ENCODE measurements at places on chromosomes 2 and 18.

DNA sequence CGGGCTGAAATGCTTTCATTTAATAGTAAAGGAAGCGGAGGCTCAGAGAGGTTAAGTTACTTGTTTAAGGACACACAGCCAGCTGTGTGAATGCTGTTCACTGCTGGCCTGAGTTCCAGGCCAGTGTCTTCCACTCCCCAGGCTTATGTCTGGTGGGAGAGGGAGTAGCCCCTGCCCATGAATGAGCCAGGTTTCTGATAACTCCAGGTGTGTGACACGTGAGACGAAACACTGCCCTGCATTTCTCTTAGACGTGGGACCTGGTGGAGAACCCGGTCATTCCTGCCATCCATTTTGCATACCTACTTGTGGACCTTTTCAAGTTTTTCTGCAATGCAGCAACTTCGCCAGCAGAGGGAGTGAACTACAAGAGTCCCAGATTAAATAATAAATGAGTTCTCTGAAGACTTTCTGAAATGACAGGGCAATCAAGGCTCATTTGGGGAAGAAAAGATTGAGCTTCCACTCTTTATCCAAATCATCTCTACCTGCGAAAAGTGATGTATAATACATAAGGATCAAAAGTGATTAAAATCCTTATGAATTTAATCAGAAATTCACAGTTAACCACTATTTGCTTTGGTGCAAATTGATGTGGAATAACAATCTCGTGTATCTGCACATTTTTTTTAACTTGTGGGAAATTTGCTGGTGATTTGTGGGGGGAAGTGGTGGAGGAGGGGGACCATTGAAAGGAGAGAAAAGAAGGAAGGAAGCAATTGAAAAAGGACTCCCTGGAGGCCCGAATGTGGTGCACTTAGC lies 79.4 kb upstream of the ASB18 start:
- peak; percentile 76 for DNase-seq

GRCh38 chr2:104384961-104385360 lies 469.0 kb upstream of the POU3F3 start:
- no peak for DNase-seq

- DNase-seq, result peak; percentile 54
Observed at GRCh38 chr2:120346026-120346666, at the start of gene INHBB. Gene INHBB, plus strand, starts transcription at chr2:120346136. Its CDS starts 53 bp downstream, at chr2:120346189.

DNA sequence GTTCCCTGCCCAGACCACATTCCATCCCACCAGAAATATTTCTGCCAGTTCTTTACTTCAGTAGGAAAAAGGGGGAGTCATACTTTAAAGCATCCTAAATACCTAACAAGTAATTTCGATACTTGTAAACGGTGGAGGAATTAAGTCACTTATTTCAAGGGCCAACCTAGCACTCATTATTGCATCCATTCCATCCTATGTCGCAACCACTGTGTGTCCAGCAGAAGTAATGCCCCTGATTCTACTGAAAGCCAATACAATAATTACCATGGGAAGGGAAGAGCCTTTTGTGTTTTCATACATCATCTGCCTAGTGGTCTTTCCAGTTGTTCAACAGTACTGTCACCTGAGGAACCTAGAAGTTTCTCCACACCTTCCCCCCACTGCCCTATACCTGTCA lies 12.5 kb downstream of the SERPINB8 start:
- DNase-seq, result no peak

GRCh38 chr2:15677141-15677843 lies 85.6 kb downstream of the DDX1 start:
- no peak for DNase-seq

DNA sequence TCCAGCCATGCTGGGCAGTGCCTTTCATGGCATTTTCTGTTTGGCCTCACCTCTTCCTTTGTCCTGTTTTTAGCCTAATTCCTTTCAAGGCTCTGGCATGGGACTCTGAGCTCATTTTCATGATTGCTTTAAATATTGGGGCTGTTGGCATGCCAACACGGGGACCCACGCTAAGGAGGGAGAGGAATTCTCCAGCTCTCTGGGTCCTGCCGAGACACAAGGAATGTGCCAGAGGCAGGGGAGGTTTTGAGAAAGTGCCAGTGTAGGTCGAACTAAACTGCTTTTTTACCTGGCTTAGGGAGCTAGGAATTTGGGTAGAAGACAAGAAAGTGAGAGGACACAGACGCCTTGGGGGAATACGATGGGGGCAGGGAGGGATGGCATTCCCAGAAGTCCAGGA lies 42.3 kb downstream of the RPL37A start:
- DNase-seq, result no peak

GRCh38 chr18:59512025-59512755 lies 153.1 kb upstream of the LMAN1 start:
- DNase-seq, result no peak

DNA sequence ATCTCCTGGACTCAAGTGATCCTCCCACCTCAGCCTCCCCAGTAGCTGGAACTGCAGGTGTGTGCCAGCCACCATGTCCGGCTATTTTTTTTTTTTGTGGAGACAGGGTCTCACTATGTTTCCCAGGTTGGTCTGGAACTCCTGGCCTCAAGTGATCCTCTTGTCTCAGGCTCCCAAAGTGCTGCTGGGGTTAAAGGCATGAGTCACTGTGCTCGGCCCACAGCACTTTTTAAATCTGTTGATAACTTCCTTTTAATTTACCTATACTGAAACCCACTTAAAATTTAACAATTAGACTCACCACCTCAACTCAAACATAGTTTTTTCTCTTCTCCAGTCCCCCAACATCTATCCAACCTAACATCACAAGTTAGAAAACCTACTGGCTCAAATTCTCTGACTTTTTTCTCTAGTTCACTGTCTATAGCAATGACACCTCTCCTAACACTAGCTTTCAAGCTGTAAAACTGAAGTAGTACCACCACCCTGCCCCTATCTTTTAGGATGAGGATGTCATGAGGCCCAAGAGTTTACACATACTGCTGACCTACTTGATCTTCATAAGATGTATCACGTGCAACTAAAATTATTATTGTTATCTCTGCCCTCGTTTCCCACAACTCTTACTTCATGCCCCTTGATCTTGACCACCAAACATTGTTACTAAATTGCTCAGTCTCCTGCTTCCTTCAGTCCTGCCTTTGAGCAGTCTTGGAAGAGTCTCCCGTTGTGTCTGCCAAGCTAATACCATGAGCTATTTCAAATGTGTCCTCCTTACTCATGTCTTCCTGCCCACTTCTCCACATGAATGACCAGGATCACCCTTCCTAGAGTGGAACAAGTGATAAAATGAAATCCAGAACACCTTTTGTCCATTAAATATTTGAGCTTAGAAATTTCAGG lies 142.3 kb upstream of the ZFP36L2 start:
- DNase-seq, result no peak

- DNase-seq, result no peak
Observed at GRCh38 chr2:173831312-173832229, 133.6 kb downstream of the SP3 start.

DNA sequence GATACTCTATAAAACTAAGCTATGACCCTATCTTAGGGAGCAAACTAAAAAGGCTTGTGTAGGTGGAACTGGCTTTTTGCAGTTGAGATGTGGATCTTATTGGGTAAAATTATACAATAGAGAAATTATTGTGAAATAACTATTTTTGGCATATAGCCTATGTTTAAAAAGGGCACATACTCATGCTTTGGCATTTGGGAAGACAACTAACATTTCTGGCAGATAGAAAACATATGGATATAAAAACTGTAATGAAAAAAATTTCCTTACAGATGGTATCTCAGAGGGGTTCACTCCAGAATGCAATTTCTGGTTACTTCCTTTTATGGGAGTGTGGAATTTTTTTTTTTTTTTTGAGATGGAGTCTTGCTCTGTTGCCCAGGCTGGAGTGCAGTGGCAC lies 120.1 kb upstream of the CCDC195 start:
- no peak for DNase-seq

DNA sequence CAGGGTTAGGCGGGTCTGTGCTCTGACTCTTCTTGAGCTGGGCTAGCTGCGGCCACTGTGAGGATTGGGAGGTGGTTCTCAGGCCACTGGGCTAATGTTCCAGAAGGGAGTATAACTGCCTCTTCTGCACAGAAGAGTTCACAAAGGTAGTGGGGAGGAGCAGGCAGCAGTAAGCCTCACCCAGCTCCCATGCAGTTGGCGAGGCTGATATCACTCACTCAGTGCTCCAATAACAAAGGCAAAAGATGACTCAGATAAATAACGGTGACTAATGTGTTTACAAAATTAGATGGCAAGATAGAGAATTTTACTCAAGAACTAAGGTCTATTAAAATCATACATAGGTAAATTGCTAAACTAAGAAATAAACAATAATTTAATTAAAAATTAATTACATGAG lies 174.2 kb upstream of the TMEM200C start:
- DNase-seq, result no peak

- DNase-seq, result no peak
Observed at GRCh38 chr2:168673265-168674189, 128.9 kb upstream of the NOSTRIN start.

DNA sequence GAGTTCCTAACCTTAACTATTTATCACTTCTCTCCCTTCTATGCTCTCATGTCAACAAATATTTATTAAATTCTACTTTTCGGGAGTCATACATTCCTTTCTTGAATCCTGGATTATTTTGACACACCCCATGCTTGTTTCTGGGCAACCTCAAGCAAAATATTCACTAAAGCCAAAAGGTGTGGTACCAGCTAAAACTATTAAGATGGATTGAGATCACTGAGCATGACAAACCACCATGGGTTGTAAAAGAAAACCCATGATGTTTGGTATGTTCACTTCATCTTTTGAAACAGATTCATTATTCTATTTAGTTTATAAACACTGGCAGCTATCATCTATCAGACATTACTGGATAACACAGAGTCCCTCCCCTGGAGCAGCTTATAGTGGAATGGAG lies 32.5 kb downstream of the DPP4 start:
- no peak for DNase-seq

DNA sequence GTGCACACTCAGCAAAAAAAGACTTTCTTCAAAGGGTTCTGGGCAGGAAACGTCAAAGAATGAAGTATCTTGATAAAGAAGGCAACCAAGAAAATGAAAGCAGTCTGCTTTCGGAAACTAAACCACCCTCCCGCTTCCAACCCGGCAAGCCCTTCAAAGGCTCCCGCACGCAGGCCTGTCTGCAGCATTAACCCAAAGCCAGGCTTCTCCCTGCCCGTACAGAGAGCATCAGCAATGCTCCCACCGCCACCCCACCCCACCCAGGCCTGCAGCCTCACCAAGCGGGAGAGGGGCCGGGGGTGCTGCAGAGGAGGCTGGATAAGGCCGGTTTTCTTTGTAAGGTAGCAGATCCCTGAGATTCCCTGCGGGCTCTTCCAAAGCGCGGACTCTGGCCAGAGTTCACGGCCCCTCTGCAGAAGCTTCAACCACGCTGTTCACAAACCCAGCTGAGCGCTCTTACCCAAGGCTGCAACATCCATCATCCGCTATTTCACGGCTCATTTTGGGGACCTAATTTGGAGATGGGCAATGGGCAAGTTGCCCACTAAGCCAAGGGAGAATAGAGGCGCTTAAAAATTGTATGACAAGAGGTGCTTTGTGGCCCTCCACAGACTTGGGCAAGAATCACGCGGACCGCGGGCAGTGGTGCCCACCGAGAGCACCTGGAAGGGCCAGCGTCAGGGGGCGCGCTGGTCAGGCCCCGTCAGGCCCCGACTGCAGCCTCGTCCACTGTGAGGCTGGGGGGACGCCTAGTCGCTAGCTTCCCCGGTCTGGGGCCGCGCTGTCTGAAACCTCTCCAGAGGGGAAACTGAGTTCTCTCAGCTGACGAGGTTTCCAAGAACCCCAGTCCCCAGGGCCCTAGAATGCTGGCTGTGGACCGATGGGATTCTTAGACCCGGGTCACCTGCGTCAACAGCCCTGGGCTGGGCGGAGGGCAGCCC lies 225.4 kb upstream of the ID2 start:
- DNase-seq, result peak; percentile 75

DNA sequence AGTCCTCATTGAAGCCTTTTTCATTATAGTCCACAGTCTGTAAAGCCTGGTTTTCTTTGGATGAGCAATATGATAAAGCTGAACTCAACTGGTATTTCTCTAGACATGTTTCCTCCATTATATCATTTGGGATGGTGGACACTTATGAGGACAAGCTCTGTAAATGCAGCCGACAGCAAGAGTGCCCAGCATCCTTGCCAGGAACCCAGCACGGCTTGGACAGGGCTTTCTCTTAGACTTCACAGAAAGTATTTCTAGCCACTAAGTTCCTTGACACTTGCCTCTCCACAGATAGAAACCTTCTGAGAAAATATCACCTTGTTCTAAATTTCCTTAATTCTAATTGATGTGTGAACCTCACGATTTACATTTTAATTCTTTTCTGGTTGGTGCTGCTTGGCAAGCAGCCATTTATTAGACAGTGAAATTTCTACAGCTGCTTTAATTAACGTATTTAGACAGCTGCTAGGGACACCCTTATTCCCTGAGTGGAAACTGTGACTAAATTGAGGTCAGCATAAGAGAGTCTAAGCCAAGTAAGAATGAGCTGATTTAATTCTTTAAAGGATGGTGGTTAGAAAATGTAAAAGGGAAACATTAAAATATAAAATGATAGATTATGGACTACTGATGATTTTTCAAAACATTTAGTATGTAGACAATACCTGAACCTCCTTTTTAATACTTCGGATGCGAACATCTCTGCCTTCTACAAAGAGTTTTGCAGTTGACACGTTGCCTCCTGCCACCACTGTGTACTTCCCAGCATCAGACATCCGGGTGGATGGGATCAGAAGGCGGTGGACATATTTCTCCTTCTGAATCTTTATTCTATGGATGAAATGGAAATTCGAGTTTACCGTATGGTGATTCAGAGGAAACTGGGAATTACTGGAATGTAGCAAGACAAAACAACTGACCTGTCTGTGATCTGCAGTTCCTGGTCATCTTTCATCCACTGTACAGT lies 39.8 kb downstream of the TTN start:
- DNase-seq, result no peak

GRCh38 chr2:167331636-167332232 lies 443.5 kb downstream of the XIRP2 start:
- no peak for DNase-seq

DNA sequence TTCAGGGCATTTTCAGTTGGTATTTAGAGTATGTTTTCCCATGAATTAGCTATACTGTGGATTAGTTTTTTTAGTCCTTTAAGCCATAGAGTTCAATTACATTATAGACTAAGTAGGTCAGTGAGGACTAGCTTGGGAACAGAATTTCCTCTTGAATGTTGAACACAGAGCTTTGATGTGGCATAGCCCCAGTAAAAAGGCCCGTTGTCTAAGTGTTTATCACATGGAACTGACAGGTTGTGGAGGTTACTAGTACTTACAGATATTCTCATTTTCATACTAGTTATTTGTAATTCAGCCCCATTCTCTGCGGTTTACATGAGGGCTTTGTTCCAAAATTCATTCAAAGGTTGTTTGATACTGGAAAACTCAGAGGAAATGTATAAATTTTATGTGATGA lies 6.2 kb downstream of the INSIG2 start:
- no peak for DNase-seq

- no peak for DNase-seq
Observed at GRCh38 chr2:227407591-227408151, 19.9 kb upstream of the SCYGR1 start.

DNA sequence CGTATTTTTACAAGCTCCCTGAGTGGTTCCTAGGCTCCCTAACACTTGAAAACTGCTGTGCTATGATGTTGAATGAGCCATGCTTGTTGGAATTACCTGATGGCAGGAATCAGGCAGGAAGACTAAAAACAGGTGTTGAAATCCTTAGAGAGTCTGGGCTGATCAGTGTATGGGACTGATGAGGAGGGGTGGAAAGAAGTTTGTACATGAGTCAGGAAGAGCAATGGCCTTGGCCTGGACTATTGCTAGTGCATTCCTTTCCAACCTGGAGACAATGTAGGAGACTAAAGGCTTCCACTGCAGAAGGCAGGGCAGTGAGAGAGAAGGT lies 25.0 kb upstream of the TMBIM1 start:
- no peak for DNase-seq

All from GM20000 (cell line).